SIG-M5 (cell line): ENCODE measurements at places on chromosomes 11 and 22.

DNA sequence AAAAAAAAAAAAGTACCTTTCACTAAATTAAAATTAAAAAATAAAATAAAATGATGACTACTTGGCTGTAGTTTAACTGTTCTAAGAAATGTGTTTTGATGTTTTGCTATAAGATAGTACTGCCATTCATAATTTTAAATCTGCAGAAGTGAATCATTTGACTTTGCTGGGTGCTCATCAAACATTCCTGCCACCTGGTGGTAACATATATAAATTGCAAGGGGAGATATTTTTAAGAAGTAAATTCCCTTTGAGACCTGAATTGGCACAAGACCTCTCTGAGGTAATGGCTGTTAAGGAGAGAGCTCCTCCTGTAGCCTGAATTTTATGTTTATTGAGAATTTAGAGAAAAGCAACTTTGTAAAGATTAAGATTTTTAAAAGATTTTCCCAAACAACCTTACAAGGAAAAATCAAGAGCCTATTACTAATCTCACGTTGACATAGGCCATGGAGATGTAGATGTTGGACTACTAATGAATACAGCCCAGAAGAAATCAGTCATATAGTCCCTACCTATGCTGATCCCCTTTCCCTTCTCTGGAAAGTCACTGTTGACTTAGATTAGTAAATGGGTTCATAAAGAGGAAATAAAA, 11.9 kb upstream of the NARS2 start:
- no peak for DNase-seq

DNA sequence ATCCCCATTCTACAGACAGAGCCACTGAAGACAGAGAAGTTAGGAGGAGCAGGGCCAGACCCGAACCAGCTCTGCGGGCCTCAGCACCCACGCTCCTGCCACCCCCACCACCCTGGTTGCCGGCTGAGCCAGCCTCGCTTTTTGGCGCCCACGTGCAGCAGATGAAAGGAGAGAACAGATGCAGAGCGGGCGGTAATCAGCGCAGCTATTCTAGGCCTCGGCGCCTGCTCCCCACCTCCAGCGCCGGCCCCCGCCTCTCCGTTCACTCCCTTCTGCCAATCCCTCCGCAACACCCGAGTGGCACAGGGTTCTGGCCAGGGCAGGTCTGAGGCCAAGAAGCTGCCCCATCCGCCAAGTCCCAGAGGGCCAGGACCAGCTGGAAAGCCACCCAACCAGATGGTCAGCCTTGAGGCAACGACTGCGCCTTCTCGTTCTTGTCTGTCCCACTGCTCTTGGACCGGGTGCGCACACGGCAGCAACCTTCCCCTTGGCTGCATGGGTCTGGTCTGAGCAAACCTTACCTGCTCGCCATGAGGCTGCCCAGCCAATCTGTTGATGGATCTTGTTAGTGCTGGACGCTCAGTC, 16.8 kb downstream of the DNAL4 start:
- DNase-seq, result no peak

DNA sequence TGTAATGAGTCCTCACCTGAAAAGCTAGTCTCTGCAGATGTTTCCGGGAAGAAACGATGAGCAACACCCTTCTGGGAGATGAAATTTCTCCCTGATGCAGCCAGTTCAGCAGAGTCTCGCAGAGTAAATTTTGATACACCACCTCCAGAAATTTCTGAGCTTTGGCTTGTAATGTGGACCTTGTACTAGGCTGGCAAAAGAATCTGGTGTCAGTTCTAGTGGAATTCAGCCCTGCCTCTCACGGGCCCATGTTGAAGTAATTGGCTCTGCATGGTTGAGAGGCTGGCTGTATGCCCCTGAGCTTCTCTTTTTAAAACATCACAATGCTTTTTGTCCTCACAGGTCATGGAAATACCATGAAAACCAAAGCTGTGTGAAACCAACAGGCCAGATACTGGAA, at the start of gene GLYAT:
TSS of gene GLYAT (minus strand) at position 125 of the 400 bp plus-strand sequence. CDS start 7,447 bp downstream, outside the sequence.
- DNase-seq, result no peak

DNA sequence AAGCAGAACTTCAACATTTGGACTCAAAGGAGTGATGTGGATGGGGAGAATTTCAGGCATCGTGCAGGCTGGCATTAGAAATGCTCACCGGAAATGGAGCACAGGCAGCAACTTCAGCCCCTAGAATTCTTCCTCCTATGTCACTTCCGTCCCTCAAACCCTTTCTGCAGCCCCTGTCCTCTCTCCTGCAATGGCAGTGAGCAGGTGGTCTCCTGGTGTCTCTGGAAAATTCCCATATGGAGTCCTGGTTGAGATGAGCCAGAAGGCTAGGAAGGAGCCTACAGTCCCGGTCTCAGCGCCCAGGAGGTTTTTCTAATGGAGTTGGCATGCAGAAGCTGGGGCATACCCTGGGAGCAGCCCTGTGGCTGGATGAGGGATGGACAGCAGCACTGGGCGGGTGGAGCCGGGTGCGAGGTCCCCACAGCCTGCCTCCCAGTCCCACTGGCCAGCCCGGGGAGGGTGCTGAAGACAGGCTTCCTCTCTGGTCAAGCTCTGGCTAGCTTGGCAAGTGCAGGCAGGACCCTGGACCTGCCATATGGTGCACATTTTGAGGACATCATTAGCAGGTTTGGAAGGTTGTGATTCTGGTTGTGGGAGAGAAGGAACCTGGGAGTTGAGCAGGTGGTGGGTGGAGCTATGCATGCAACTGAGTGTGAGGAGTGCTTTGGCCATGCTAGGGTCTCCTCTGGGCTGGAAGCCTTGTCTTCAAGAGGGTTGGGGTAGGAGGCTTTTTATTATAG, 59.8 kb upstream of the B3GAT1 start:
- no peak for DNase-seq

- DNase-seq, result no peak
Measured at GRCh38 chr22:46273432-46274148, 5.8 kb downstream of the TTC38 start.

- DNase-seq, result no peak
Measured at GRCh38 chr11:34044664-34045485, 6.7 kb upstream of the CAPRIN1 start.

DNA sequence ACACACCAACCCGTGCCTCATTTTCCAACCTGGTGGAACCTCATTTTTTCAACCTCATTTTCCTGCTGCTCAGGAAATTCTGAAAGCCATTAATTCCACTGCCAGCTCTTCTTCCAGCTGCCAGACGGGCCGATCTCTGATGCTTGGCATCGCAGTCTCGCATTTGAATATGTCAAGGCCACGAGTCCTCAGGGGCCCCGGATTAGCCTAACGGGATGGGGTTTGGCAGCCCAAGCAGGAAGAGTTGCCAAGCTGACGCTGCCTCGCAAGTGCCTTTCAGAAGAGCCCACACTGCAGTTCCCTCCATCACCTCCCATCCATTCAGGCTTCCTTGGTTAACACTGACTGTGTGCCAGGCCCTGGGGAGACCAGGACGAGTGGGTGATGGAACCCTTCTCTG, 8.7 kb downstream of the RASD2 start:
- no peak for DNase-seq

DNA sequence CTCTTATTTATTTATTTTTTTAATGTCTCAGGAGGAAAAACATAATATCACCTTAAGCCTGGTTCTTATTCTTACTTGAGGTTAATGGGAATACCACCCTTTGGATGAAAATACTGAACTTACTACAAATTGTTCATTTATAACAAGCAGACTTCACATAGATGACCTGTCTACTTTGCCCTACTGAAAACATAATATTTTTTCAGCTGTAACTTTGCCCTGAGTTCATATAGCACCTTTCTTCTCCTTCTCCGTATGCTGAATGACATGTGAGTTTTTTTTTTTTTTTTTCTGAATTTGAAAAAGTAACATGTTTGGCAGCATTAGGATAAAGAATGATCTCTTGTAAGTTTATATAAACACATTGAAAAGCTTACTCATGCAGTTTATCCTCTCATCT, 186.8 kb downstream of the TMEM135 start:
- no peak for DNase-seq

GRCh38 chr11:12585861-12586260, 88.4 kb upstream of the TEAD1 start:
- DNase-seq, result no peak

DNA sequence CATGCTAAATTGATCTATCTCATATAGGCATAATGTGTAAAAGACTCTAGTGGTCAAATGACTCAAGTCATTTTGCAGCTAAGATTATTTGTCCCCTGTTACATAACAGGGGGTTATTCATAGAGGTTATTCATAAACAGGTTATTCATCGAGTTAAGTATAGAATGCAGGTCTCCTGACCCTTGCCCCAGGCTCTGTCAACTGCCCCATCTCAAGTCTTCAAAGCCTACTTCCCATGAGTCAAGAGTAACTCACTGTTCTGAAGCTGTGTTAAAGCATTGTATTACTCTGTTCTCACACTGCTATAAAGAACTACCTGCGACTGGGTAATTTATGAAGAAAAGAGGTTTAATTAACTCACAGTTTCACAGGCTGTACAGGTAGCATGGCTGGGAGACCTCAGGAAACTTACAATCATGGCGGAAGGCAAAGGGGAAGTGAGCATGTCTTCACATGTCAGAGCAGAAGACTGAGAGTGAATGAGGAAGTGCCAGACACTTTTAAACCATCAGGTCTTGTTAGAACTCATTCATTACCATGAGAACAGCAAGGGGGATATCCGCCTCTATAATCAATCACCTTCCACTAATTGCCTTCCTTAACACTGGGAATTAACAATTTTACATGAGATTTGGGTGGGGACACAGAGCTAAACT, 226.2 kb upstream of the BLID start:
- no peak for DNase-seq

- no peak for DNase-seq
Measured at GRCh38 chr22:40426594-40427333, 56.4 kb downstream of the SGSM3 start.

- DNase-seq, result no peak
Measured at GRCh38 chr11:122747351-122747781, 90.9 kb upstream of the CRTAM start.

DNA sequence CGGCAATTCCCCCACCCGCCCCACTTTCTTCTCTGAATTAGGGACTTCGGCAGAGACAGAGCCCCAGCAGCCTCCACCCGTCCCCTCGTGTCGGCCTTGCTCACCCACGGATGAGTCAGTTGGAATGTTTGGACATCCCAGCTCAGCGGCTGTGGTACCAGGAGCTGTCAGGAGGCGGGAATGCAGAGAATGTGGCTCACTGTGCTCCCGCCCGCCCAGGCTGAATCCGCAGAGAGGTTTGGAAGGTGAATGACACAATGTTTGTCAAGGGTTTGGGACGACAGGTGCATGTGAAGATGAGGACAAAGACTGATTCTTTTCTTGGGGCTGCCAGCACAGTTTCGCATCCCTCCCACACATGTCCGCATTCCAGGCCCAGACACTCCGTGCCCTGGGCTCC, 39.6 kb downstream of the LIF start:
- no peak for DNase-seq

DNA sequence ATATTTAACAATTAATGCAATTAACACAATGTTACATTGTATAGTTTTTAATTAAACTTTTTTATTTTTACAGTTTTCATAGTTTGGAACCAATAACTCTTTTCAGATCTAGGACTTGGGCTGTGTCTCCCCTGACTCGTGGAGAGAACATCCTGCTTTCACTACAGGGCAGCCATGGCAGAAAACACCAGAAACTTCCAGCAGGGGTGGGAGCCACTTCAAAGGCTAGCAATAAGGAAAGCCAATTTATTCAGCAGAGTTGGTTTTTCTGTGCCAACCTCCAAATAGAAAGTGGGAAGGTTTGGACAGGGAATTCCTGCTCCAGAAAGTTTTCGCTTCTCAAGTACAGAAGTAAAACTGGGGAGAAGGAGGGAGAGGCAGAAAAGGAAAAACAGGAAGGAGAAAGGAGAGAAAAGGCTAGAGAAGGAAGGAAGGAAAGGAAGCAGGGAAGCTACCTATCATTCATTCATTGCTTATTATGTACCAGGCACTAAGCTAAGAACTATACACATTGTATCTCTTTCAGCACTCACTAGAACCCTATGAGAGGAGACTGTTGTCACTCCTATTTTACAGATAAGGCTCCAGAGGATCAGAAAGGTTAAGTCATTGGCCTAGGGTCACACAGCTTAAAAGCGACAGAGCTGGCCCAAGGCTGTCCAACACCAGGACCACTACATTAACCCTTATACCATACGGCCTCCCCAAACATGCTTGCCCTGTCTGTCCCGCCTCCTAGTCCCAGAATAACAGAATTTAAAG, 54.8 kb upstream of the CREB3L1 start:
- DNase-seq, result no peak

DNA sequence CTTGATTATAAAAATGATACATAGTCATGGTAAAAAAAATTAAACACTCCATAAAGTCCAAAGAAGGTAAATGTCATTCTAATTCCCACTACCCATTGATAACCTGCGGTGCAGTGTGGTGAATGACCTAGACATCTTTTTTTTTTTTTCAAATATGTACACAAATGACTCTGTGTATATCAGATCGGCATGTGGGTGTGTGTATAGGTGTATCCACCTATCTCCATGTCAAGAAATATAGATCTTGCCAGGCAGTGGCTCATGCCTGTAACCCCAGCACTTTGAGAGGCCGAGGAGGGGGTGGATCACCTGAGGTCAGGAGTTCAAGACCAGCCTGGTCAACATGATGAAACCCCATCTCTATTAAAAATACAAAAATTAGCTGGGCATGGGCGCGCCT, 18.4 kb upstream of the CBX6 start:
- no peak for DNase-seq

- no peak for DNase-seq
Measured at GRCh38 chr22:40417881-40418280, 47.5 kb downstream of the SGSM3 start.

DNA sequence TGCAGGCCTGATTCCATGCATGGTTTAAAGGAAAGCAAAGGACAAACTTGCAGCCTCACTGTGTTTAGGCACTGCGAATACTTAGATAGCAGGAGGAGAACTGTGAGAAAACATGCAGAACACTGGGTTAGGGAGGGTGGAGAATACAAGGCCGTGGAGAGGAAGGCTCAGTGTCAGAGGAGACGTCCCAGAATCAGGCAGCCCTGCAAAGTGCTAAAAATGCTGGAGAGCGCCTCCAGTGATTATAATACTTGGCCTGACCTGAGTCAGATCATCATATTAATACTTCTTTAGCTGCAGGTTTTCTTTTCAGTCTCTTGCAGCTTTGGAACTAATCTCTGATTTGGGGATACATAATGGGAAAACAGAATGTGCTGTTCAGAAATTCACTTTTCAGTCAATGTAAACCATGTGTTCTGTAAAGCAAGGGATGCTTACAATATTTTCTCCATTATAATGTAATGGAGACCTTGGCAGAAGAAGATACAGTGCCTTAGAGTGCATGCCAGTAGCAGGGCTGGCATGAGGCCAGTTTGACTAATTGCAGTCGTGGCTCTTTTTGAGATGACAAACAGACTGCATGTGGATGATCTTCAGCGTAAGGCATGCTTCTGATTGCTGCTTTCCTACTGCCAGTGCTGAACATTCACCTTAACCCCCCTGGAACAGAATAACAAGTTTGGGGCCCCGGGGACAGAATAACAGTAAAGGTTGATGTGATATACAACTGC, 16.8 kb downstream of the EXT2 start:
- DNase-seq, result no peak
